ENCODE measurements at places on chromosomes 2 and 18. TPM values are rescaled to one million over a fixed set of nuclear protein-coding genes. Genes with fewer than 3 reads are reported as not detected.

Gene ANKAR
- 10.0 TPM for polyA plus RNA-seq

Gene ARHGEF4
- 0.24 TPM for polyA plus RNA-seq

Gene VIT
- polyA plus RNA-seq, result 0.09 TPM

Gene LCLAT1
- 14.3 TPM for polyA plus RNA-seq
